ENCODE measurements at places on chromosomes 1 and 21. TPM values are rescaled to one million over a fixed set of nuclear protein-coding genes. Genes with fewer than 3 reads are reported as not detected.

TDRD5 gene
- total RNA-seq: not detected

RSPO1 gene
- not detected for total RNA-seq

PLA2G4A gene
- 28.9 TPM for total RNA-seq

RAP1GAP gene
- 4.8 TPM for total RNA-seq

TMEM51 gene
- 26.1 TPM for total RNA-seq

C1orf141 gene
- not detected for total RNA-seq

SLC50A1 gene
- 33.3 TPM for total RNA-seq

All from melanocyte of skin (primary cell).